ENCODE measurements at places on chromosomes 3 and 15.

DNA sequence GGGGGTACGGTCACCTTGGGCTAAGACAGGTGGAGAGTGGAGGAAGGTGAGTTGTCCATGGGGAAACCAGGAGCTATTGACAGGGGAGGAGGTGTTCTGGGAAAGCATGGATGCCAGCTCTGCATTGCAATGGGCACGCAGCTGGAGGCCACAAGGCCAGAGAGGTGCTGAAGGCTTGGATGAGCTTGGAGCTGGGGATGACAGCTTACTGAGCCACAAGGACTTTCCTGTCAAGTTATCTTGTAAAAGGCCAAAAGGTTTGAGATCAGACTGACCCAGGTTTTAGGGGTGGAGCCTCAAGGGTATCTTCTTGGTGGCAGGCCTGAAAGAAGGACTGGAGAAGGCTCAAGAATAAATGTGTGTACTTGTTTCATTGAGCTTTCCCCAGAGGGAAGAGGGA lies 115.2 kb downstream of the ASB7 start:
- DNase-seq = no peak

- no peak for DNase-seq
These were observed 1.4 kb upstream of the CYP1A1 start for GRCh38 chr15:74726774-74727164.

DNA sequence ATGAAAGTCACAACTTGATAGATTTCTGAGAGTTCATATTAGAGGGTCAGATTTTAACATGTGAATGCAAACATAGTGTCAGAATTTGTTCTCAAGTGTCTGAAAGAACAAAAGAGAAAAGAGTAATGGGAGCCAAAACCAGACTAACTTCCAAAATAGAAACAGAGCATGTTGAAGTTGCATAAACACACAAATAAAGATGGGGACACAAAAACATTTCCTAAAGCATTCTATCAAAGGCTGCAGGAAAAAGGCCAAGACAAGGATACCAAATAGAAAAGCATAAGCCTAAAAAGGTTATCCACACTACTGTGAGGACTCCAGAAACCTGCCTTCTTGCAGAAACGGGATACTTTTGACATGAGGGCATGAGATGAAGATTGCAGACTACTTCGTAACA lies 2.8 kb downstream of the FHIT start:
- no peak for DNase-seq

GRCh38 chr3:84906065-84906464 lies 52.7 kb upstream of the CADM2 start:
- no peak for DNase-seq

DNA sequence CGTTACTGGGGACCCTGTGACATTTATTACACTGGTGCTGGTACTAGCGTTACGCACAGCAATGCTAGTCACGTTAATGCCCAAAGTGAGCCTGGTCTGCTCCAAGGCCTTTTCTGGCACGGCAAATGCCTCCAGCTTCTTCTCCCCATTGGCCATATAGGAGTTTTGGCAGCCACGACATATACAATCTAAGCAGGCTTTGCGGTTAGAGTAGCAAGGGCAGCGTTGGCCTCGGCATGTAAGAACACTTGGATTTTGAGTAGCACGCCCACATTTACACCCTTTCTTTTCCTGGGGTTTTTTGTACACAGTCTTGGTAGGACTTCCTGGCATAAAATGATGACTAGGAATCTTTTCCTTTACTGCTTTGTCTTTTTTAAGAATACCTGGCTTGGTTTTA lies 44.9 kb downstream of the MSL2 start:
- no peak for DNase-seq

GRCh38 chr15:28892789-28893610 lies 7.2 kb downstream of the APBA2 start:
- DNase-seq = no peak

DNA sequence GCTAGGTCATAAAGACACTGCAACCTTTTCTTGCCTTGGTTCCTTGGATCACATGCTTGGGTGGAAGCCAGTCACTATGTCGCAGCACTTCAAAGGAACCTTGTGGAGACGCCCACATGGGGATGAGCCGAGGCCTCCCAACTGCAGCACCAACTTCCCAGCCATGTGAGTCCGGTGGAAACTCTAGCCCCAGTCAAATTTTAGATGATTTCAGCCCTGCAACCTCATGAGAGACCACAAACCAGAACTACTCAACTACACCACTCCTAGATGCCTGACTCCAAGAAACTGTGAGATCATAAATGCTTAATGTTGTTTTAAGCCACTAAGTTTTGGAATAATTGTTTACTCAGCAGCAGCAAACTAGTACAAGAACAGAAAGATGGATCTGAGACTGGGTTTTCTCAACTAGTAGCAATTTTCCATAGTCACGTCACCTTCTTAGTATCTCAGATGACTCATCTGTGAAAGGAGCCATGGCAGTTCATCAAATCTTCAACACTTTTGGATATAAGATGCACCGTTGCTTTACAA lies 86.5 kb downstream of the MB21D2 start:
- DNase-seq = no peak

DNA sequence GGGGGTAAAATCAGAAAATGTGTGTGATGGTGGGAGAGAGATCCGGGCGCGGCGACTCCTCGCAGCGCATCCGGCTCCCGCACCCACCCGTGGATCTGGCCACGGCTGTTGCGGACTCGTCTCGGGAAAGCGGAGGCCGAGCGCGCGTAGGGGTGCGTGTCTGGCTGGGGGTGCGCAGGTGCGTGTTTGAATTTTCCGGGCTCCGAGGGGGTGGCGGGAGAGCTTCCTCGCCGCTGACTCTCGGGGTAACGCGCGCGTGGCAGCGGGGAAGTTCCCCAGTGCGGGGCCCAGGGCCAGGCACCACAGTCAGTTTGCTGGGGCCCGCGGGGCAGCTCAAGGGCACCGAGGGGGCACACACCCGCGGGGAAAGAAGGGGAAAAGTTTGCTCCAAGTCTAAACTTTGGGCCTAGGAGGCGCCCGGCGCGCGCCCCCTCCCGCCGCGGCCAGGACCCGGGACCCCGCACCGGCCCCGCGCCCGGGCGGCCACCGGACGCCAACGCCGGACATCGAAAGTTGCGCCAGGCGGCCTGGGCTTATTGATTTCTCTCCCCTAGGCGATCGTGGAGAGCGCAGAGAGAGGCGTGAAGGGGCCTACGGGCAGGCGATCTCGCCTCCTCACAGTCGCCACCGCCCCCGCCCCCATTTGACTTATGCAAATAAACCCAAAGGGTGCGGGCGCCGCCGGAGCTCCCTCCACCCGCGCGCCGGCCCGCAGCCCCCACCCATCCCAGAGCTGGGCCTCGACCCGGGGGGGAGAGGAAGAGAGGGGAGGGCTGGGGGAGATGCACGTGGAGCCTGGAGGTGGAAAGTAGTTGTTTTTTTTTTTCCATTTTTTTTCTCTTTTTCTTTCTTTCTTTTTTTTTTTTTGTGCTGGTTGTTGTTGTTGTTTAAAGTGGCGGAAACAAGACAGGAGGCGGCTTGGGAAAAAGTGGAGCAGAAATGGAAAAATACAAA lies 639 bp downstream of the FOXP1 start:
- no peak for DNase-seq

- no peak for DNase-seq
These were observed 147.4 kb downstream of the CHST2 start for GRCh38 chr3:143266927-143267326.

DNA sequence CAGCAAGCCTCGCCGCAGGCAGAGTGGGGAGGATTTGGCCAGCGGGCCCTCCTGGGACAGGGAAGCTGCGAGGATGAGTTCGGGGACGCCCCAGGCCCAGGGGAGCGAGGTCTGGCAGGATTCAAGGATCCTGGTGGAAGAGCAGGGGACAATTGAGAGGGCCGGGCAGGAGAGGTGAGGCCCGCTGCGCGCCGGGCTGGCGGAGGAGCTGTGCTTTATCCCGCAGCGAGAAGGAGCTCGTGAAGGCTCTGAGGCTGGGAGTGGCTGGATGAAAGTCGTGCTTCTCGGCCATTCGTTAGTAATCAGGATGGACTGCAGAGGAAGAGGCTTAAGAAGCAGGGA lies 3.6 kb downstream of the SLC51A start:
- DNase-seq = no peak

DNA sequence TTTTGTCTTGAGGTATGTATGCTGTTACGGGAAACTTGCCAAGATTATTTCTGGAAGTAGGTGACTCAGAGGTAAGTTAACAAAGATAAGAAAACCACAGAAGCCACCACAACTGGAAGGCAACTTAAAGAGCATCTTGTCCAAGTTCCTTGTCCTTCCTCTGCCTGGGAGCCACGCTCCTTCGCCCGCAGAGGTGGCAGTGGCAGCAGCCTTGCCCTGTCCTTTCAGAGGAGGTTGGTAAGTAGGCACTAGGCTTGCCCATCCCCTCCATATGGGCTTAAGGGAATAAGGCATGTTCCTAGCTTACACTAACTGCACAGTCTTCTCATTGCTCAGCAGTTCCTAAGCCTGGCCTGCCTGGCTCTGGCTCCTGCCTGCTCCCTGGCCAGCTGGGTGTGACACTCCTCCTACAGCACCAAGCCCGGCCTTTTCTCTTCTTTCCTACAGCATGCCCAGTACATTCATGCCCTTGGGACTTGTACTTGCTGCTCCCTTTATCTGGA lies 48.0 kb upstream of the RAB6B start:
- DNase-seq = no peak

DNA sequence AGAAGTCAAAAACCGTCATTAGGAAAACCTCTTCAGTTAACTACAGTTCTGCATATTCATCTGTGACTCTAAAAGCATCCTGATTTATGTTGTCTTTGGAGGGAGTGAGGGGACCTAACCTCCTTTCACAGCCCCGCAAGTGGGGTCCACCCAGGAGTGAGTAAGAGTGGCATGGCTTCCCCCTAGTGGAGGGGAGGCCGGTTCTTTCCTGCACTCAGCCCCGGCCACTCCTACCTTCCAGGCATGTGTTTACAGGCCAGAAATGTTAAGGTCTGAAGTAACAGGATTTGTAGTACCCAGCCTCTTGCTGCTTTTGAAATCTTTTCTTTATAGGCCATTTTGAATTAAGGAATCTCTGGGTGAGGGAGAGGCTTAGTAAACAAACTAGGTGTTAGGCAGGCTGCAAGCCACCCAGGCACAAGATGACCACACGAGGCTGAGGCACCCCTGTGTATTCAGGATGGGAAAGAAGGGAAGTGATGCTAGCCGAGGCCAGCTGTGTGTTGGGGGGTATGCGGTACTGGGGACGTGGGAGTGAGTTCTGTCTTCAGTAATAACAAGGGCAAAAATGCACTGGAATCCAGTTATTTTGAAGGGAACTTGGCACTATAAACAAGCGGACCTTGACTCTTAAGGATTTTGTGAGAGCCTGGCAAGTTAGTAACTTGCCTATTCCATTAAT lies 50.5 kb downstream of the CTDSPL start:
- DNase-seq = no peak

- DNase-seq = no peak
These were observed 86.7 kb downstream of the ST8SIA2 start for GRCh38 chr15:92480361-92480760.

DNA sequence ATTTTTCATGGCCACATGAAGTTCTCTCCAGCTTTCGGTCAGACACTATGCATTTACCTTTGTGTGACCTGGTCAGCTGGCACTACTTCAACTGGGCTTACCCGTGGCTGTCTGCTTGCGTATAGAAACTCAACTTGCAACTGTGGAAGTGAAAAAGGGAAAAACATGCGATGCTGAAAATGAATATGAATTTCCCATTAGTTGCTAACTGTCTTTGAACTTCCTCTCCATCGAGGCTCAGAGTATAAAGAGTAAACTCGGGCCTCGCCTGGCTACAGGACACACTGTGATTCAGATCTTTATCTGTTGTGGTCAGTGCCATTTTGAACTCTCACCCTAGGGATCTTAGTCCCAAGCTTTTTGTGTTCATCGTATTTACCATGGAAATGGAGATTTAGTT lies 26.8 kb downstream of the NFKBIZ start:
- DNase-seq = no peak

- no peak for DNase-seq
These were observed 311.5 kb upstream of the DCBLD2 start for GRCh38 chr3:99212969-99213368.

DNA sequence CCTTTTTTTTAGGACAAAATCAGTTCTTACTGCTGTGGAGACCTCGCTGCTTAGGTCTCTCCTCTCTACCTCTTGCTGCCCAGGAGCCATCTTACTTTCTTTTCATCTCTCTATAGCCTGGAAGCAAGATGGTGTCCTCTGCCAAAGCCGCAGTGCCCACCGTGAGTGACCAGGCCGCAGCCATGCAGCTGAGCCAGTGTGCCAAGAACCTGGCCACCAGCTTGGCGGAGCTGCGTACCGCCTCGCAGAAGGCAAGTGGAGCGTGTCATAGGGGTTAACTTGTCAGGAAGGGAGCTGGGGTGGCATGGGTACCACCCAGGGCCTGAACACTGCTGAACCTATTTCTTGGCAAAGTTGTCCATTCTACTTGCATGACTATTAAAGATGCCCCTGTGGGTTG lies 320.3 kb upstream of the TPM1 start:
- DNase-seq = no peak

DNA sequence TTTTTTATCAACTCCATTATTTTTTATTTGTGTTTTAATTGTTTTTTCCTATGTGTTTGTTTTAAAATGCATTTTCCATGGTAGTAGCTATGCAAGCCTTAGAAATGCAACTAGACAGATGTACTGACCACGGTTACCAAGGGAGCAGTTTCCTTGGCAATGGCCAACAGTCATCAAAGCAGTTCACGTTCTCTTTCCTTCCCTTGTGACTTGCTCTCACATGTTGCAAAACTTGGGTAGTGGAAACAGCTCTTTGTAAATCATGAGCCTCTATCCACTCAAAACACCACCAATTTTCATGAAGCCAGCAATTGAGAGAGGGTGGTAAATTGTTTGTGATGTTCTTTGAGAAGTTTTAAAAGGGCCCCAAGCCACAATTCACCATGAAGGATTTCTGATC lies 499.4 kb upstream of the MDFIC2 start:
- no peak for DNase-seq

GRCh38 chr3:173109143-173109542 lies 31.9 kb downstream of the SPATA16 start:
- no peak for DNase-seq

- DNase-seq = no peak
These were observed 1.5 kb upstream of the AMOTL2 start for GRCh38 chr3:134375582-134376384.

DNA sequence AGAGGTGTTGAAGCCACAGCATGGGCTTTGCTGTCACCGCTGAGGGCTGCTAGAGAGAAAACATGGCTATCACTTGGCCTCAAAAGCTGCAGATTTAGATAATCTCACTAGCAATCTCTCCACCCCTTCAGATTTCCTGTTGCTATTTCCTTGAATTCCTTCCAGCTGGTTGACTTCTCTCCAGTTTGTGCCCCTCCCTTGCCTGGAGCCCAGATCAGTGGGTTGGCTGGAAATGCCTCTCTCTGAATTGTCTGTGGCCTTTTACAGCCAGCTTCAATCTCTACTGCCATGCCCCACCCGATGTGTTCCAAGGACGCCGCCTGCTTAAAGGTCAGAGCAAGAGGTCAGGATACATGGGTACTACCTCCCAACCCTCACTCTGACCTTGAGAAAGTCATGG lies 294.1 kb downstream of the NTRK3 start:
- no peak for DNase-seq

All from NCI-H2081 treated with DMSO at 0.1 percent for 48 hours (cell line).